ENCODE measurements at places on chromosomes 1 and 21.

DNA sequence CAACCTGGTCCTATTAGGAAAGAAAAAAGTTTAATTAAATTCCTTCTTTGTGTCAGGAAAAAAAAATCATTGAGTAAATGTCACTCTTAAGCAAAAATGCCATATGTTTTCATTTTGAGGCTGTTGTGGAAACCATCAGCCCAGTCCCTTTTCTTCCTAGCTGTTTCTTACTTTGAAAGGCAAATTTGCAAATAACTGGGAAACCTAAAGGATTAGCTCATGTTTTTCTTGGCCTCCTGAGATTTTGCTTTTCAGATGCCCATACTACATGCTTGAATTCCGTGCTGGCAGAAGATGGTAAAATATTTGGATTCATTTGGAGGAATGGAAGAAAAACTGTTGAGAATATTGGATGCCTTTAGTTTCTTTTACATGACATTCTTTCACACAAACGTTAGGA lies 182.1 kb upstream of the ADAMTS5 start:
- DNase-seq: no peak

DNA sequence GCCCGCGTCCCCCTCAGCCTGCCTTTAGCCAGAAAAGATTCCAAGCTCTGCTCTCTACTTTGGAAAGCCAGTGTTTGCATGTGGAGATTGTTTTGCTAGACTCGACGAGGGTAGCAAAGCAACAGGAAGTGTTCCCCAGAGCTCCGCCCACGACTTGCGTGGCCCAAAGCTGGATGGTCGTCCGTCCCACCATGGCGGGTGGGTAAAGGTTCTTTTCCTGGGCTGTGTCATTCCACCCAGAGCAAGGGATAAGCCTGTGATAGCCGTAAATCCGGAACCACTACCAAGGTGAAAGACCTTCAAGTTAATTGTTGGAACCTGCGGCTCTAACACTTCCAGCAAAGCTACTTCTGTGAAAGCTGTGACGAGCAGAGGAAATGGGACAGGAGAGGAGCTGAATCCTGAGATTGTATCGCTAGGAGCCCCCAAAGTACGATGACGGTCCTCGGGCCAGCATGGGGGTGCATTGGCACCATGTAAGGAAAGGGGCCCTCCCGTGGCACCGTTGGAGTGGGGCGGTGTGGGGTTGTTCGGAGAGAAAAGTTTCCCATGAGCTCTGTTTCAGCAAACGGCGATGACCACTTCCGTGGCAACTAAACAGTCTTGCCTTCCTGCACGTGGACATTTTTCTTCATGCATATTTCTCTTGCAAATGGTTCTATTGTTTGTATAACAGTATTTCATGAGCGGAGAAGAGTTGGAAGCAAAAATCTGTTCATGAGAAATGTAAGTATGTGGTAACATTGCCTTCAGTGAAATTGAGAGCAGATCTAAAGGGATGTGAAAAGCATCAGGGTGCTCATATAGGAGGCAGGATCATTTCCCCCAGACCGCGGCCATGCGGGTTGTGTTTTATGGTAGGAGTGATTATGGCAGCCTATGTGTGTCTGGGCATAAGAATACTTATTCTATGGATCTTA lies 8.4 kb downstream of the MX2 start:
- no peak for DNase-seq

GRCh38 chr1:232622378-232622777 lies 7.6 kb downstream of the SIPA1L2 start:
- no peak for DNase-seq

- DNase-seq: no peak
Observed at GRCh38 chr1:56135069-56135863, 444.1 kb downstream of the PLPP3 start.

- no peak for DNase-seq
Observed at GRCh38 chr21:43849532-43850299, 15.3 kb upstream of the AGPAT3 start.

DNA sequence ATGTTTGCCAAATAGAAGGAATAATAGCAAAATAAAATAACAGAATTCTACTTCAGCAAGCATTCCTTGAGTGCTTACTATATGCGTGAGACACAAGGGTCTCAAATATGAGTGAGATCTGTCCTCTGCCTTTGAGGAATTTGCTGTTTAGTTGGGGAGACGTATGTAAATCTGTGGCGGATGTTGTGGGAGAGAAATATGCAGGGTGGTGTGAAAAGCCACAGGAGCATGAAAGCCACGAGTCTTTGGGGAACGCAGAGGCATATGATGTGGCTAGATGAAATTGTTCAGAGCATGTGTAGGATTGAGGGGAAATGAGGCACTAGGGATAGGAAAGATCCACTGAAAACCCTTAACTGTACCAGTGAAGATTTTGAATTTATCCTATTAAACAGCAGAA lies 244.4 kb downstream of the PBX1 start:
- no peak for DNase-seq

DNA sequence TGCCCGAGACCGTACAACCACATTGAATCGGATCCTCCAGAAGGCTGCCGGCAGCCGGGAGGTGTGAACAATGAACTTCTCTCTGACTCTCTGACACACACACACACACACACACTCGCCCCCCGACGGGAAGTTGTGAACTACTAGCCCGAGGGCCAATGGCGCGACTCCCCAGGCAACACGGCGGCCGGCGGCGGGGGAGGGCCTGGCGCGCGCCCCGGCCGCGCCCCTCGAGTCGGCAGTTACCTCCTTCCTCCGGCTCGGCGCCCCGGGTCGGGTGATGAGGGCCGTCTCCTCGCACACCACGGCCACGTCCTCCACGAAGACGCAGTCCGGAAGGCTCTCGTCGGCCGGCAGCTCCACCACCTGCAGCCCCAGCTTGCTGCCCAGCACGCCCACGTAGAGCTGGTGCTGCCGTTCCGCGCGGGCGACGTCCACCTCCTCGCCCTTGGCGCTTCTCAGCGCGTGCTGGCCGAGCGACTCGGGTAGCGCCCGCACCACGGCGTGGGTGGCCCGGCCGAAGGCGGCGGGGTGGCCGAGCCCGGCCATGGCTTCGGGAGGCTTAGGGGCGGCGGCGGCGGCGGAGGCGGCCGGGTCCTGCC lies 361 bp downstream of the DDAH1 start:
- DNase-seq: peak; percentile 50

GRCh38 chr21:39022863-39023693 lies 160.2 kb downstream of the PSMG1 start:
- DNase-seq: no peak

DNA sequence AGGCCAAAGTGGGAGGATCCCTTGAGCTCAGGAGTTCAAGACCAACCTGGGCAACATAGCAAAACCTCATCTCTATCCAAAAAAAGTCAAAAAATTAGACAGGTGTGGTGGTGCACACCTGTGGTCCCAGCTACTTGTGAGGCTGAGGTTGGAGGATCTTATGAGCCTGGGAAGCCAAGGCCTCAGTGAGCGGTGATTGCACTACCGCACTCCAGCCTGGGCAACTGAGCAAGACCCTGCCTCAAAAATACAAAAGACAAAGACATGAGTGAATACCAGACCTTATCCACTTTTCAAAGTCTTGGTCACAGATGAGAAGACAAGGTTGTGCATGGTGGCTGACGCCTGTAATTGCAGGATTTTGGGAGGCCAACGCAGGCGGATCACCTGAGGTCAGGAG lies 13.2 kb upstream of the MSTO1 start:
- DNase-seq: no peak

DNA sequence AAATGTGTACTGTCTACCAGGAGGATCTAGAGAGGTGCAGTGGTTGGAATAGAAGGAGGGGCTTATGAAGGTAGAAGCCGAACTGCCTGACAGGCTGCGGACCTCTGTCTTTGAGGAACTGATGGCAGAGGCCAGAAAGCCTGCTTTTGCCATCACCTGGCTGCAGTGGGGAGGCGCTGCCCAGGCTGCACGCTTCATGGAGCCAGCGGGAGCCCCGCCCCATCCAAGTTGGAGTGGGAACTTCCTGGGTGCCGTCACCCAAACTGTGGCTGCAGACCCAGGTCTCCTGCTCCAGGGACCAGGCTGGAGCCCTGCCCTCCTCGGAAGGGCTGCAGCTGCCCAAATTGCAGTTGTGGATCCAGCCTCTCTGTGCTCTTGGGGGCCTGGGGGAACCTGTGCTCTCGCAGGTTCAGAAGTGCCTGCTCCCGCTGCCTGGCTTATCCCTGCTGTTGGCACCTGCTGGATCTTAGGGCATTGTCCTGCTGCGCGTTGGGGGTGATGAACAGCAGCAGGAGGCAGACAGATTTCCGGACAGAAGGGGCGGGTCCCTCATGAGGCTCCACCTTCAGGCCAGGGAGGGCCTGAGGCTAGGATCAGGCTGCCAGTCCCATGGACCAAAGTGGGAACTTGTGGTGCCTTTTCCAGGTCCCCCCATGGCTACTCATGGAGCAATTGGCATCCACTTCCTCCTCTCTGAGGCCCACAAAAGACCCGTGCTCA lies 118.0 kb upstream of the PLPPR4 start:
- DNase-seq: no peak

GRCh38 chr1:44146536-44147361 lies 5.3 kb upstream of the KLF18 start:
- no peak for DNase-seq

- DNase-seq: no peak
Observed at GRCh38 chr1:147539122-147539575, 2.2 kb upstream of the BCL9 start.

GRCh38 chr1:76503736-76504135 lies 363.5 kb upstream of the ST6GALNAC5 start:
- no peak for DNase-seq

- DNase-seq: peak; percentile 72
Observed at GRCh38 chr1:150186789-150187559, 37.3 kb downstream of the PLEKHO1 start.

GRCh38 chr1:151444783-151445177 lies 14.5 kb downstream of the POGZ start:
- DNase-seq: no peak

GRCh38 chr1:179327679-179328078 lies 34.1 kb downstream of the SOAT1 start:
- no peak for DNase-seq

DNA sequence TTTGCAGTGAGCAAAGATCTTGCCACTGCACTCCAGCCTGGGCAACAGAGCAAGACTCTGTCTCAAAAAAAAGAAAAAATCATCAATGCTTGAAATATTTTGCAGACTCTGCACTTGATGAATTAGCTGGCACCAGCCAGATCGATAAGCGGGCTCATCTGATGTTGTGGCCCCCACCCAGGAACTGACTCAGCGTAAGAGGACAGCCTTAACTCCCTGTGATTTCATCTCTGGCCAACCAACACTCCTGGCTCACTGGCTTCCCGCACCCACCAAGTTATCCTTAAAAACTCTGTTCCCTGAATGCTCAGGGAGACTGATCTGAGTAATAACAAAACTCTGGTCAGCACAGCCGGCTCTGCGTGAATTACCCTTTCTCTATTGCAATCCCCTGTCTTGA lies 98.9 kb downstream of the SPSB1 start:
- no peak for DNase-seq

GRCh38 chr1:117295001-117295400 lies 72.2 kb upstream of the MAN1A2 start:
- no peak for DNase-seq

GRCh38 chr1:219324629-219325367 lies 151.1 kb downstream of the LYPLAL1 start:
- no peak for DNase-seq

DNA sequence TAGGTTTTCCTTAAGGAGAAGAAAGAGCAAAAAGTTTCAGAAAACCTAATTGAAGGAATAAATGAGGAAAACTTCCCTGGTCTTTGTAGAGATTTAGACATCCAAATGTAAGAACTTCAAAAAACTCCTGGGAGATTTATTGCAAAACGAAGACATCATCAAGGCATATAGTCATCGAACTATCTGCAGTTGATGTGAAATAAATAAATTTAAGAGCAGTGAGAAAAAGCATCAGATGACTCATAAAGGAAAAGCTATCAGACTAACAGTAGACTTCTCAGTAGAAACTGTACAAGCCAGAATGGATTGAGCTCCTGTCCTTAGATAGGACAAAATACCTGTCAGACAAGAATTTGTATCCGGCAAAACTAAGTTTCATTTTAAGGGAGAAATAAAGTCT lies 569.4 kb upstream of the ADAMTS5 start:
- no peak for DNase-seq

GRCh38 chr1:204079608-204079999 lies 6.7 kb downstream of the SOX13 start:
- DNase-seq: no peak

- DNase-seq: no peak
Observed at GRCh38 chr21:17250778-17251241, 262.0 kb upstream of the CXADR start.

DNA sequence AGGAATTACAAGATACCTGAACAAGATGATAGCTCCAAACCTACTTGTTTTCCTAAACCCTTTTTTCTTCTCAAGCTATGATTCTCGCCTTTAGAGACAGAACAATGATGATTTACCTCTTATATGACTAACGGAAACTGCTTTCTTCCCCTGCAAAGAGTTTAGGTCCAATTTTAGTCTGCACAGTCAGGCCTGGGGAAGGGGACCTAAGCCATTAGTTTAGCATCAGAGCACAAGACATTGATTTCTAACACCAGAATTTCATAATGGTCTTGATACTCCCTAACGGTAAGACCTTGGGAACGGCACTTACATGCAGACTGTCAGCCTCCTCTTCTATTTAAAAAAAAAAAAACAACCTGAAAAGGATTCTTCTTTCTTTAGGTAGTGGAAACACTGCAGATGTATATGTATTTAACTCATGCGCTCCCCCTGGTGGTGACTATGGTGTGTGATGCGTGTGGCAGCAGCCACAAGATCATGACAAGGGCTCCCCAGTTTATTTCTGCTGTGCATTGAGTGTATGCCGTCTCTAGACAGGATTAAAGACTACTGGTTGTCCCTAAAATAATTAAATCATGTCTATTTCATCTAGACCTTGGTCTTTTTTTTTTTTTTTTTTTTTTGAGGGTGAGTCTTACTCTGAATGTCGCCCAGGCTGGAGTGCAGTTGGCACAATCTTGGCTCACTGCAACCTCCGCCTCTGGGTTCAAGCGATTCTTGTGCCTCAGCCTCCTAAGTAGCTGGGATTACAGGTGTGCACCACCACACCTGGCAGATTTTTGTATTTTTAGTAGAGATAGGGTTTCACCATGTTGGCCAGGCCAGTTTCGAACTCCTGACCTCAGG lies 37.3 kb upstream of the TMEM222 start:
- DNase-seq: peak; percentile 60

DNA sequence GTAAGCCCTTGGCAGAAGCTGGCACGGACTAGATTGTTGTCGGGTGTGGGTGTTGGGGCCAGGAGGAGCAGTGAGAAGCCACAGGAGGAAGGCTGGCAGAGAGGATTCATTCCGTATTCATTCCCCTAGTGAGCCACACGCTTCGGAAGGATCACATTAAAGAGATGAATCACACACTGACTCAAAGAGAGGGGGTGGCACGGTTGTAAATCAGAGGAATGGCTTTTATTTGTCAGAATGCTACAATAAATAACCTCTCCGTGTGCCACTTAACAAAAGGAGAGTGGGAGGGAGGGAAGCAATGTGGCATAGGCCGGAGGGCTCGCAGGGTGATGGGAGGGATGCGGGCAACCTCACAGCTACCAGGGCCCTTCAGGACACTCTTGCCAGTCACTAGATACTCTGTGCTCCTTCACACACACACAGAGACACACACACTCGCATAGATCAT lies 135.5 kb downstream of the HIVEP3 start:
- no peak for DNase-seq

GRCh38 chr1:6796095-6796494 lies 10.8 kb downstream of the CAMTA1 start:
- no peak for DNase-seq

- peak; percentile 79 for DNase-seq
Observed at GRCh38 chr1:53715478-53715877, 23.5 kb downstream of the GLIS1 start.

All from HAP-1 (cell line).